ENCODE measurements at places on chromosomes 6 and 20.

DNA sequence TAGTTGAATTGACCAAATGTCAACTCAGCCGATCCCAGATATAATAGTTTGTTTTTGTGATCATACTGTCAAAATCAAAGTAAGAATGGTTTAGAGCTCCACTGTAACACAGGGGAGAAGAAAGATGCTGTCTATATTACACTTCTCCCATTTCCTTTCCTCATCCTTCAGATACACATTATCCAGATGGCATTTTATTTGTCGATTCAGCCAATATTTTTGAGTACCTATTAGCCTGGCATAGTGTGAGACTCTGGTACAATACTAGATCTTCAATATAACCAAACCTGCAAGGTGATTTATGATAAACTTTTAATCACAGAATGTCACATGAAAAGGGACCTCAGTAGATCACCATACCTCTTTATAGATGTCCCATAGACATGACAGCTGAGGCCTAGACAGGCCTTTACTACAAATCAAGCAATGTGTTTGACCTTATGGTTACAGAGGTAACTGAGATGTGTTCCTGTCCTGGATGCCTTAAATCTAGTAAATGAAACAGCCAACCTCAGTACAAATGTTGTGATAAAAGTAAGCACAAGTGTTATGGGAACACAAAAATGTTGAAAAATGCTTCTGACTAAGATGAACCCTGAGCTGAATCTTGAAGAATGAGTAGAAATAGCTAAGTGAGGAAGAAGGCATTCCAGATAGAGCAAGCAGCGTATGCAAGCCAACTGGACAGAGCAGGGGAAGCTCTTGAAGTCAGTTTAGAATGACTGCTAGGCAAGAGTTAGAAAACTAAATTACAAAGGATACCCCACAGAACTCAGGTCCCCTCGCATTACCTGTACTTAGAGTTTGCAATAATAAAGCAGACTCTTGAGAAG, 1.9 kb downstream of the FBXO9 start:
- DNase-seq: no peak

DNA sequence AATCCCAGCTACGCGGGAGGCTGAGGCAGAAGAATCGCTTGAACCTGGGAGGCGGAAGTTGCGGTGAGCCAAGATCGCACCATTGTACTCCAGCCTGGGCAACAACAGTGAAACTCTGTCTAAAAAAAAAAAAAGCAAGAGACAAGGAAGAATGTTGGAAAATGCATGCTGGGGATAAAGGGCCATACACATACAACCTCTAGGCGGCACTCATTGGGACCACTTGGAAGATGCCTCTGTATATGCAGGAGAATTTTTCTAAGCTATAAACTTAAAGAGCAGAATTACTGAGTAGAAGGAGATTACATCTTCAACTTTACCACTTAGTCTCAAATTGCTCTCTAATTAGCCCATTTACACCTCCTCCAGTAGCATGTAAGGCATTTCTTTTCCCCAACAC, 42.8 kb downstream of the ZBTB9 start:
- DNase-seq: no peak

GRCh38 chr6:125791151-125791819, 525 bp downstream of the NCOA7 start:
- DNase-seq: no peak

- no peak for DNase-seq
These were observed 134.9 kb downstream of the ISM1 start for GRCh38 chr20:13355941-13356486.

GRCh38 chr6:137246791-137247202, 27.6 kb upstream of the IFNGR1 start:
- DNase-seq: no peak

DNA sequence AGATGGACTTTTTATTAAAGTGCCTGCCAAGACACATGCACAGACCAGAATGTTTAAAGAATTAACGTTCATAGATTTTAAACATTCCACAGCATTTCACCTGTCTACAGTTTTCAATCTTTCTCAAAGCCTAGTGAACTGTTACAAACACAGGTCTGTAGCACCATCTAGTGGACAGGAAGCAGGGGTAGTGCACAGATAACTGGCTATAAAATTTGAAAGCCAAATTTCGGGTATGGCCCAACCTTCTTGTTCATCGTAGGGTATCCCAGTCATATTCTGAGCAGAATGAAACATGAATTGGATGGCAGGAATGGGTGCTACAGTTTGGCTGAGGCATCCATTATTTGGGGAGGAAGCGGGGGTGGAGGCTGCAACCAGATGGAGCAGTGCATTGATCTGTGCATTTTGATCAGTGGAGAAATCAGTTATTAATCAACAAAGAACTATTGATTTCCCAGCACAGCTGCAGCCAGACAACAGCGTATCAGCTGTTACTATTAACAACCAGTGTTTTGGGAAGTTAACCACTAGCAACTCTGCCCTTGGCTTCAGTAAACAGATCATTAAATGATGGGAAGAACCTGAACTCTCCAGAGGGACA, 56.1 kb upstream of the B3GAT2 start:
- no peak for DNase-seq

GRCh38 chr20:57323034-57323433, 6.6 kb upstream of the SPO11 start:
- DNase-seq: no peak

DNA sequence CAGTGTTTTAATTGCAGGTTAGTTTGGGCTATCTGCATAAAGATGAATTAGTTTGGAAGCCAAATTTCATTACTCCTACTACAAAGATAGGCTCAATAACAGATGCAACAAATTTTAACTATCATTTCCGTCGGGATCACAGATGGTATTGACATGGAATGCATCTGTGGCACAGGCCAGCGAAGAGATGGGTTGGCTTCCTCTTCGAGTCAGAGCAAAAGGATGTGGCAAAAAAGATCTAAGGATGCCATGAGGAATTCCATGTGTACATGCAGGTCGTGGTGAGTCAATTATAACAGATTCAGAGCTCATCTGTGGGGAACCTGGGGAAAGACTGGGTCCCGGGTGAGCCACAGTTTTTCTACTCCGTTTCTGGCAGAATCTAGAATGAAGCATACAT, 83.0 kb upstream of the CITED2 start:
- no peak for DNase-seq

DNA sequence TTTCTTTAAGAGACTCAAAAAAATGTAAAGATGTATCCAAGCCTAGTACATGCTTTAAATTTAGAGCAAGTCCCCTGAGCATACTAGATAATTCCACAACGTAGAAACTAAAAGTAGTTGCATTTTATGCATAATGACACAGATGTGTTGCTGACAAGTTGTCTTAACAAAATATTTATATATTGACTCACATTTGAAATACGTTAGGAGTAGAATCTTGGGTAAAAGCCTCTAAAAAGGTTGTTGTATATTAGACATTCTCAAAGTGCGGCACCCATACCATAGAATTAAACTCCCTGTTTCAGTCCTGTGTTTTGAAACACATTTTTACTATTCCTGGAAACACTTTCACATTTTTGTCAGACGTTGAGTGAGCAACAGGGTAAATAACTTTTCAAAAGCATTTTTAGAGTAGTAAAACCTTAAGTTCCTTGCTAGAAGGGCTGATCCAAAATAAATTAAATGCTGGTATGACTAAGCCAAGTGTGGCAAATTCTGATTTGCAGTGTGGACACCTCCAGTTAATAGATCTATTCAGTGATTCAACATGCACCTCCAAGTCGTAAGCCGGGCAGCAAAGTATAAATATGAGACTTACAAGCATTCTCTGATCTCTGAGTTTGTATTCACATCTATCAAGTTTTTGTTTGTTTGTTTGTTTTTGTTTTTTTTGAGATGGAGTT, 97.5 kb downstream of the GMDS start:
- no peak for DNase-seq

DNA sequence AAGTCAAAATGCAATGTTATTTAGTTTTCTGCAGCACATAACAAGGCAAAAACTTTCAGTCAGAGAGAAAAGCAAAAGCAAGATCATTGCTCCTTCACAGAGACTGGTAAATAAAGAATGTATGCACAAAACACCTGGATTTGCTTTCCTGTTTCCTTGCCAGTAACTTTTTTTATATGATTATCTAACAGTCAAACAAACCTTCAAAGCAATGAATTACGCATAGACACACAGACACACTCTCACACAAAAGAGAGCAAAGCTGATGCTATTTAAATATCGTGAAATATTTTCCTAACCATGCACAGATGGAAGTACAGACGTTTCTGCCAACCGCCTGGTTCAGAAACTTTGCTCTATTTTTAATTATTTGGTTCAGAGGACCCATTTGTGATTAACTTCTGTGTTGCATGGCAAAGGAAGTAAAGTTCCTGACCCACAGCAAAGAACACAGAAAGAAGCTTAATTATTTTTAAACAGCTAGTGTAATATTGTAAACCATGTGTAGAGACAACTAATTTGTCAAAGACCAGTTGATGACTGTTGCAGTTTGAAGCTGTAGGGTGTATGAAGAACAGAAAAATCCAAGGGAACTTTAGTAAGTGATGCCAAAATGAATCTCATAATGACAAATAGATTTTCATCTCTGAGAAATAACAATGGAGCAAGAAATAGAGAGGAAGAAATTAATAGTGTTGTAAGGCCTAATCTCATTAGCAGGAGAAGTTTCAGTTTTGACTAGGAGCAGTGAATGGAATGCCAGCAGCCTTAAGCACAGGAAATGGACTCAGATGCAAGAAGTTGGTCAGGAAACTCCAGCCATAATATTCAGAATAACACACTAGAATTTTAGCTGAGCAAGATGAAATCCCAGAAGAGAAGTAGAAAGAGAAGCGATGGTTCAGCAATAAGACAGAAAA, 24.1 kb downstream of the ATXN1 start:
- DNase-seq: no peak

DNA sequence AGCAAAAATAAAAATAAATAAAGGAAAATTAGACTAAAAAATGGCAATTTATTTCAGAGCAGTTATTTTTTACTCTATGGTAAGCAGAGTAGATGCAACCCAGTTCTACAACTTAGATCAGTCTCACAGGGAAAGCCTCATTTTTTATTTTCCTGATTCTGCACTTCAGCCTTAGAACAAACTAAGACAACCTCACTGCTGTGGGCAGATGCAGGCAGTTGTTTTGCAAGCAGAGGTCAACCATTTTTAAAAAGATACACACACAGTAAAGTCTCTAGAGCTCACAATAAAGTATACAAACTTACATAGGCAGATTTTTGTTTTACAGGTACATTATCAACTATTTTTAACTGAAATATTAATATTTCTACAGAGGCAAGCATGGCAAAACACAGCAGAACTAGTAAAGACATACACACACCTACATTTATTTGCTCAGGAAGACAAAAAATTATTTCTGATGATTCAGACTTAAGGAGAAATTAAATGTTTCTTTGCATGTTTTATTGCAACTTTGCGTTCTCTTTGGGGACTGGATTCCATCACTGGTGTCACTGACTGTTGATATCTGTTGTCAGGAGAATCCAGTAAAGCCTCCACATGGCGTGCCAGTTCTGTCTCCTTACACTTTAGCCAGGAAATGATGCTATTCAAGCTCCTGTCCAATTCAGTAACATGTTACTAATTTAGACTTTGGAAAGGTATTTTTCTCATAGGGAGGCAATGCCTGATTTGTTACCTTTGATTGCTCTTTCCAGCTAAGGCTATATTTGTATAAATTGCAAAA, 102.7 kb downstream of the TRDN start:
- DNase-seq: no peak

GRCh38 chr6:18507561-18507960, 120.4 kb downstream of the RNF144B start:
- DNase-seq: no peak

DNA sequence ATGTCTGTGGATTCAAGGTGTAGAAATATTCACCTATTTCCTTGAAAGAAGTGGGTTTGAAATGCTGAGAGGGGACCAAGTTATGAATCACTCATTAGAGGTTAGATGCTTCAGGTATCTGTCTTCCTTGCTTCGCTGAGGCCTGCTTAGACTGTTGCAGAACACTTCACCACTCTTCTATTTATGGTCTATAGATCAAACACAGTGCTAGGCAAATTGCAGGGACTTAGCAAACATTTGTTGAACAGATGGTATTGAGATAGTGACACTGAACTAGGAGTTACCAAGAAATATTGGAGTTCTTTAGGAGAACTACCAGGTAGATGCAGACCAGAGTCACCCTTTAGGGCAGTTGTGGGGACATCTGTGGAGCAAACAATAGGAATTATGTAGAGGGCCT, 123.8 kb downstream of the RFPL4B start:
- no peak for DNase-seq

- DNase-seq: no peak
These were observed 205.6 kb downstream of the DTNBP1 start for GRCh38 chr6:15457121-15457650.

- no peak for DNase-seq
These were observed 60.7 kb downstream of the AKAP12 start for GRCh38 chr6:151300267-151300991.

- DNase-seq: no peak
These were observed 24.9 kb downstream of the SLC35D3 start for GRCh38 chr6:136947037-136947436.

- DNase-seq: no peak
These were observed 433.2 kb upstream of the SPTLC3 start for GRCh38 chr20:12575352-12576095.

- DNase-seq: no peak
These were observed 38.8 kb downstream of the UNC5CL start for GRCh38 chr6:41000248-41000647.

- no peak for DNase-seq
These were observed 28.8 kb downstream of the MYT1 start for GRCh38 chr20:64193058-64193457.

- no peak for DNase-seq
These were observed 13.5 kb downstream of the PIGU start for GRCh38 chr20:34663213-34663943.

- no peak for DNase-seq
These were observed 52.0 kb upstream of the KIF13A start for GRCh38 chr6:18039481-18039880.

- no peak for DNase-seq
These were observed 2.6 kb upstream of the NOTCH4 start for GRCh38 chr6:32226434-32226833.

DNA sequence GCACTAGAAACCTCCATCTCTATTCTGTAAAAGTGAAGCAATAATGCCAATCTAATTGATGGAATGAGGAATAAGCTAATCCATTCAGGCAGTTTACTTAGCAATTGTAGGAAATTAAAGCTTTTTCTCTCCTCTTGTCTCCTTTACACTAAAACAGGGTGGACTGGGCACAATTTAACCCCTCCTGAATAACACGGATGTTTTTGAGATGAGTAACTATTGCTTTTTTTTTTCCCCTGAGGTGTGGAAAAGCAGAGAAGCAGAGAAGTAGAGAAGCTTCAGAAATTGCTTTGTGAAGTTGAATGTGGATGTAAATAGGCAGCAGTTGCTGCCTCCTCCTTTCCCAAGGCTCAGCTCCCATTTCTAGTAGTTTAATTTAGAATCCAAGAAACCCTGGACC, 40.0 kb upstream of the GCNT2 start:
- no peak for DNase-seq

DNA sequence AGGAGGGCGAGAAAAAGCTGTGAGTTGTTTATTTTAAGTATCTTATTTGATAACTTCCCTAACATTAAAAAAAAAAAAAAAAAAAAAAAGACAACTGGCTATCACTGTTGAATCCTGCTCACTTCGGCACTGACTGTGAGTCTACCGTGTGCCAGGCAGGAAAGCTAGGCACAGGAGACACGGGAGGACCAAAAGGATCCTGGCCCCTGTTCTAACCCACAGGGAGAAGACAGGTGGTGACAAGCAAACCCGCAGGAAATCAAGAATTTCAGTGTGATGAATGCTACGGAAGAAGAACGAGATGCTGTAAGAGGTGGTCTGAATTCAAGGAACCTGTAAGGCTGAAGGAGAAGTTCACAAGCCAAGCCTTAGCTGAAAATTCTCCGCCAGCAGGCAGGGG, 94.7 kb upstream of the NFATC2 start:
- no peak for DNase-seq
